Suppressor macrophage treated with lipopolysaccharide for 1 hour (primary cell): ENCODE measurements at places on chromosomes 4 and X.

DNA sequence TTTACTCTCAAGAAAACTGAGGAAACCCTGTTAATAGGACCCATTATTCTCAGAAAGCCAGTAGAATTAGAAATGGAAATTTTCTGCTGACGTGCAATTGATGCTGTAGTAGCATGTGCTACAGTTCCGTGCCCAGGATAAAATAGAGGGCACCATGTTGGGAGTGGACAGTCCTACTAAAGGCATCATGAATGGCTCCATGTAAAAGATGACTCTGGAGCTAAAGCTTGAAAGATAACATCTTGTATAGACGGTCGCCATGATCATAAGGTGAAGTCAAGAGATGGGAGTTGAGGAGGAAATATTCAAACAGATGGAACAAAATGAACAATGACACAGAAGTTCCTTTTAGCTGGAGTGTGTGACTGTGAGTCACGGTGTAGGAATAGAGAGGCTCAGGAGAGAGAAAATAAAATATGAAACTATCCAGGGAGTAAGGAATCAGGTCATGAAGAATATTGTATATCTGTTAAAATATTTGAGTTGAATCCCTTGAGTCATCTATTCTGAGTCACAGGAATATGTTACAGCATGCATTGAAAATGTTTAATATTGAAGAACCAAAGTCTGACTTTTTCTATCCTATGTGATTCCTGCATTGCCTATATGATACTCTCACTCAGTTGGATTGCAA lies 31.8 kb downstream of the ANXA10 start:
- DNase-seq: peak; percentile 12

- DNase-seq: no peak
Measured at GRCh38 chr4:145019346-145019745, 78.7 kb downstream of the ANAPC10 start.

DNA sequence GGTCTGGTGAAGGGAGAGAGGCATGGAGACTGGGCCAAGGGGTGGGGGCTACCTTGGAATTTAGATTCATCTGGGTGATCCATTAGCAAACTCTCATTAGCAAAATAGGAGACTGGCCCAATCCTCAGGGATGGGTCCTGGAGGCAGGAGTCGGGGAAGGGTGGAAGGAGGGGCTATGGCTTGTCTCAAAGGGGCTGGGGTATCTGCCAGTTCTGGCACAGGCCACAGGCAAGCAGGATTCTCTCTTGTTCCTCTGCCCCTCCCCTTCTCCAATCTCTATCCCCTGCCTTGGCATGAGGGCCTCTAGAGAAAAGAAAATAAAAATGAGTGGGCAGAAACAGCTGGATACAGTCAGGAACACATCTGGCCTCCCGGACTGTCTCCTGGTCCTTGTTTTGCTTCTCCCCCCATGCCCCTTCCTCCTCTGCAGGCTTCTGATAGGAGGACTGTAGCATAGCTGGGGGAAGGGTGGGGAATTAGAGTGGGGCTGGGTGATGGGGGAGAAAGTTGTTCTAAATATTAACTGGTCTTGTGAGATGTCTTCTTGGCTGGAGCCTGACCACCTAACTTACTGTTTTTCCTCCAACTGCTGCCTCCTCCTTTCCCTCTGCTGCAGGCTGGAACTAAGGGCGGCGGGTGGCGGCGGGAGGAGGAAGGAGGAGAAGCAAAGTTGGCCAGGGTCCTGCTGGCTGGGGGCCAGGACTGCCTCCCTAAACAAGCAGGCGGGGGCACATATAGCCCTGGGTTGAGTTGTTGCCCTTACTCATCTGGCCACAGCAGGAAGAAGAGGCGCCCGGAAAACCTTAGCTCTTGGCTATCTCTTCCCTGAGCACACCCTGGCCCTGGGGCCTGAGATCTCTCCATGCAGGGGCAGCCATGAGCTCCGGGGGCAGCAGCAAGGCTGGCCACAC lies 53.3 kb upstream of the LAS1L start:
- DNase-seq: peak; percentile 57

DNA sequence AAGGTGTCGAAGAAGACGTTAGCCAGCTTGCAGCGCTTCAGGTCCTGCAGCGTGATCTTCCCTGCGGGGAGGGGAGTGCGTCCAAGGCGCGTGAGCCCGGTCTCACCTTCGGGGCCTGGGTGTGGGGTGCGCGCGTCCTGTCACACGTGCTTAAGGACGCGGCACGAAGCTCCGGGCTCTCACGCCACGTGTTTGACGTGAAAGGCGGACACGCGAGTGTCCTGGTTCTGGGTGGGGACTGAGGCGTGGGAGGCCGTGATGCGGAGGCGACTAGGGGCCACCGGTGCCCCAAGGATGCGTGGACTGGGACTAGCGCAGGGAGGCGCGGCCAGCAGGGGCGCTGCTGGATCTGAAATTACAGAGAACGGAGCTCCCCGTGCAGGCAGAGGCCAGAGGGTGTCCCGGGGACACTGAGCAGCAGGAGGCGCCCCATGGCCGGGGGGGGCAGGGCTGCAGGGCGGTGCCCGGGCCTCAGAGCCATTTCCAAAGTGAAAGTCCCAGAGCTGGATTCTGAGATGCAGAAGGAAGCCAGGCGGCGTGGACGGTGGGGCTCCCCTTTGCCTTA lies 20.3 kb upstream of the GTPBP6 start:
- no peak for DNase-seq

DNA sequence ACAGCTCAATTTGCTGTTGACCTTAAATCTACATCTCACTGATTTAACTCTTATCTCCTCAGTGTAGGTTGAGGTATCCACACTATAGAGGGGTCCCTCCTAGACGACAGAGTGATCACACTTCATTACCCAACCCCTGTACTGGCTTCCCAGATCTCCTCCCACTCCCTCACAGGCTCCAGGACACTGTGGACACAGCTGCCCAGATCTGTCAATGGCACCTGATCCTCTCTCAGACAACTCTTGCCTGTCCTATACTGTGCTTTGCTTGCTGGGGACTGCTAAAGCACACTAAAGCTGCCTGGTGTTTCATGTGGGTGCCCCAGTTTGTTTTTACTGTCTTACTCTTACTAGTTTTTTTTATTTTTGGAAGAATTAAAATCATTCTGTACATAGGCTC lies 27.9 kb downstream of the RAB40AL start:
- no peak for DNase-seq

- no peak for DNase-seq
Measured at GRCh38 chr4:153113061-153113837, 91.0 kb upstream of the TRIM2 start.

DNA sequence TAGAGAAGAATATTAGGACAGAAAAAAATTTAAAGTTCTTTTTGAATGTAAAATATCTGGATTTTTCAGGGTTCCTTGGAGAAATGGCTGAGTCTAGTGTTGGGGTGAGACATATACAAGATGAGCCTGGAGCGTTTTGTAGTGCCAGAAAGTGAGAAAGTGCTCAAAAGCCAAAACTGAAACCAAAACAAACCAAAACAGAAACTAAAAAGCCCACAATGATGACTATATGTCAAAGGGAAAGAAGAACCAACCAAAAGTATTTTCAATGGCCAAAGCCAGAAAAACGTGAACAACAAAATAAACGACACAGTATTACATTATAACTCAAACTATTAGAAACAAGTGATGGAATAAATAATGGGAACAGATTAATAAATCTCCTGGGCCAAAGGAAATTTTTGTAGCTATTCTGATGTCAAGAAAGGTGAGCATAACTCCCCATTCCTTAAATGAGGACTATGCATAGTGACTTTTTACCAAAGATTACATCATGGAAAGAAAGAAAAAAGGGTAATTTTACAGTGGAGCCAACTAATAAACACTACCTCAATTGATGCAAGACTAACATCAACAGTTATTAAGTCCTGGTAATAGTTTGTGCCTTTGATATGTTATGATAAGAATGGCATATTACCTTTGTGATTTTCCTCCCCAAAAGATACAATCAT lies 1137.6 kb downstream of the C4orf33 start:
- peak; percentile 23 for DNase-seq

GRCh38 chr4:35689870-35690269 lies 554.4 kb downstream of the ARAP2 start:
- no peak for DNase-seq

DNA sequence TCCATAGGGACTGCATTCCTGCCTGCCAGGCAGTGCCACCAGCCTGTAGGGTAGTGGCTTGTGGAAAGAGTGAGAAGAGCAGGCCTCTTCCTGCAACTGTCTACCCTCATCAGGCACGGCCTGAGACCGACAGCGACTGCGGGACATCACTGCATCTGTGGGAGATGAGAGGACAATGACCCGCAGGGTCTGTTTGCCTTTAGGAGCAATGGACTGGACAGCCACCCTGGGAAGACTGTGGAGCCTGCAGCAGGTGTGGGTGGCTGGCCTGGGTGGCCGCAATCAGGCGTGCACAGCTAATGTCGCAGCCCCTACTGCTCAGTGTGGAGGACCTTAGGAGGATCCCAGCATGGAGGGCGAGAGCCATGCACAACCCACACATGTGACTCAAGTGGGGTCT lies 227.9 kb downstream of the PTTG2 start:
- DNase-seq: no peak

GRCh38 chr4:8352368-8353157 lies 83.0 kb downstream of the HTRA3 start:
- no peak for DNase-seq

- peak; percentile 12 for DNase-seq
Measured at GRCh38 chr4:25223802-25224375, 9.9 kb upstream of the PI4K2B start.

- no peak for DNase-seq
Measured at GRCh38 chr4:108185252-108185651, 16.5 kb upstream of the LEF1 start.

- DNase-seq: no peak
Measured at GRCh38 chr4:126705266-126705665, 927.5 kb upstream of the INTU start.

GRCh38 chrX:132834109-132834508 lies 124.3 kb downstream of the HS6ST2 start:
- no peak for DNase-seq

DNA sequence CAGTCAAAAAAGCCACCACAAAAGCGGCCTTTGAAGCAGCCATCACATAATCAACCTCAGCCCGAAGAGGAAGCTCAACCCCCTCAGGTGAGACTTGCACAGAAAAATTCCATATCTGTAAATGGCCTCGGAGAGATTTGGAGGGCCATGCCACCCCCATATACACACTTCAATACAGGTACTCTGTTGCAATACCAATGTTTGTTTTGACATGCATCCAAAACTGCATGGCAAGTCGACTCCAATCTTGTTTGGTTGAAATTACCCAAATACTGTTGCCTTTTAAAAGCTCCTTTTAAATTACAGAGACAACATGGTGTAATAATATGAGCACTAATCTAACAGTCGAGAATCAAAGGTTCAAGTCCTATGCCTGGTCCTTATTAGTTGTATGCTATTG lies 5.9 kb downstream of the ENAM start:
- no peak for DNase-seq

DNA sequence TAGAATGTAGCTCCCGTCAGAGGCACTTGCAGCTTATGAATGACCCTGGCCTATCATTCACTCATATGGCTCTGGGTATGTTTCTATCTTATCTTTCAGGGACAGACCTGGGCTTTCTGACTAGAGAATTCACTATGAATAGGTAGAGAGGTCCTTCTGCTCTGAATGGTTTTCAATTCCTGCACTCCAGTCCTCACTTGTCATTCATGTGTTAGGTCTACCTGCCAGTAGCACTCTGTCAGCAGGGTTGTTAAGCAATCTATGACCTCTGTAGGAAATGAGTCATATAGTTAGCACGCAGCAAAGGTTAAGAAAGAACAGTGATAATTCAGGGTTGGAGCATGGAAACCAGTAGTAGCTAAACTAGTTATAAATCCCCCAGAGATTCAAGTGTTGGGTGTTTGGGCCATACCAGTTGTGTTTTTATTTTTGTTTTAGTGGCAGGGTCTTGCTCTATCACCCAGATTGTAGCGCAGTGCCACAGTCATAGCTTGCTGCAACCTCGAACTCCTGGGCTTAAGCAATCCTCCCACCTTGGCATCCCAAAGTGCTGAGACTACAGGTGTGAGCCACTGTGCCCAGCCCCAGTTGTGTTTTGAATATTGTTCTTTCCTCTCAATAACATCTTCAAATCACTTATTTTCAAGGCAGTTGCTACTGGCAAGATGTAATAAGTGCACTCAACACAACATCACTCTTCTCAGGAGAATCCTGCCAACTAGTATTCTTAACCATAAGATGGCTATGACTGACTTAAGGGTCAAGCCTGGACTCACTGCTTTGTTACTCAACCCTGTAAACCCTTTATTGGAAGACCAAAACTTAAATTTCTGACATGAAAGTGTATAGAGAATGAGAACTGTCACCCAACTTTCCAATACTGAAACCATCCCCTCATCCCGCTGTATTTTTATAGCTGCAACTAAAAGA lies 25.1 kb downstream of the ARL13A start:
- no peak for DNase-seq

- DNase-seq: no peak
Measured at GRCh38 chr4:65791111-65791811, 121.0 kb upstream of the EPHA5 start.

DNA sequence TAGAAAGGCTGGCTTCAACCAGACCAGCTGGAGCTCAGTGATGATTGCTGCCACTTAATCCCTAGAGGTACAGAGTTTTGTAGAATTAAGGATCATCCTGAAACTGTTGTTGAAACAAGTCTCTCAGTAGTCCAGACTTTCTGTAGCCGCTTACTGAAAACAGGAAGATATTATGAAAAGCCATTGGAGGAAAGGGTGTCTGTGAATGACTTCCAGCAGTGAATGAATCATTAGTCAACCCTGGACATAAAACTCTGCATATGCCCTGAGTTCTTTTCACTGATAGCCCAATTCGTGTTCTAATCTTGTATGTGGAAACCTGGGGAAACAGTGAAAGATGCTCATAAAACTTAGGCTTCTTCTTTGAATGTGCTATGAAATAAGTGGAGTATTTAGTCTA lies 14.8 kb downstream of the HOPX start:
- no peak for DNase-seq

DNA sequence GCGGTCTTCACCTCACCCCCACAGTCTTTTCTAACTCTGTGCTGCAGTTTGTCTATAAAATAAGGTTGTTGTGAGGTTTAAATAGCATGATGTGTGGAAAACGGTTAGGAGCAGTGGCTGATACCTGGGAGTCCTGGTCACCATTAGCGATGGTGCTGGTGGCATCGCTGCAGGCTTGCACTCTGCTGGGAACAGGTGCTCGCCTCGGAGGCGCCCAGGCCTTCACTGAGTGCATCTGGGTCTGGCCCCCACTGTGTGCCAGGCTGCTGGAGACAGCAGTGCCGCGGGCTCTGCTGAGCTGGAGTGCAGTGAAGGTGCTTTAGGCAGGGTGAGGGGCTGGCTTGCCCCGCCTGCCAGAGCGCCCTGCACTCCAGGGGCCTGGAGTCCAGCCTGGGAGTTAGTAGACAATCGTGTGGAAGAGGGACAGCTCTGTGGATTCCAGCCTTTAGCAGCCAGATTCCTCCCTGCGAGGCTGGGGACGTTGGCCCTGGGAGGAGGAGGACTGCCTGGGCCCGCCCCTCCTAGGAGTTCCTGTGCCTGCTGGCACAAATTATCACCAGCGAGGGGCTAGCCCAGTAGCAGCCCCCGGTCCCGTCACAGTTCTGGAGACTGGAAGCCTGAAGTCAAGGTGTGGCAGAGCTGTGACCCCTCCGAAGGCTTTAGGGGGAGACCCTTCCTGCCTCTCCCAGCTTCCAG lies 7.3 kb downstream of the RGS12 start:
- no peak for DNase-seq
